ENCODE measurements at places on chromosomes 4 and X. TPM values are rescaled to one million over a fixed set of nuclear protein-coding genes. Genes with fewer than 3 reads are reported as not detected.

GRCh38 chrX:5388087-5388486 lies 840.6 kb downstream of the NLGN4X start:
- DNase-seq: no peak

The TMPRSS11D gene
- total RNA-seq: not detected

- no peak for DNase-seq
Observed at GRCh38 chr4:26878794-26879391, 18.3 kb downstream of the STIM2 start.

The PPP1R2C gene
- not detected for total RNA-seq

The ARHGAP36 gene
- 0.30 TPM for total RNA-seq

DNA sequence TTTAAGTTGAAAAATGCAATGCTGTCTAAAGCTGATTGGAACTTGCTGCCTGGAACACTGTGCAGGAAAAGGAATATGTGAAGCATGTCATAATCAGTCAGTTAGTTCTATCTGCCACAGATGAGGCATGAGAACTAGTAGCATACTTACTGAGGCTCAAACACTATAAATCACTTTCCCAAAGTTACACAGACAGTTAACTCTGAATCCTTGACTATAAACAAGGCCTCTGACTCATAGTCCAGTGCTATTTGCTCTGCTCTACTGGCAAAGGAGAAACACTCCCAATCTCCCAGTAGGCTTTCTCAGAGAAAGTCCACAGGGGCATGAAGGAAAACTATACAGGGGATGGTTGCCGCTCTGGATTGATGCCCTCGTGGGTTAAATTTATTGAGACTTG lies 2078.4 kb upstream of the TENM3 start:
- DNase-seq: no peak

The TMEM156 gene
- not detected for total RNA-seq

DNA sequence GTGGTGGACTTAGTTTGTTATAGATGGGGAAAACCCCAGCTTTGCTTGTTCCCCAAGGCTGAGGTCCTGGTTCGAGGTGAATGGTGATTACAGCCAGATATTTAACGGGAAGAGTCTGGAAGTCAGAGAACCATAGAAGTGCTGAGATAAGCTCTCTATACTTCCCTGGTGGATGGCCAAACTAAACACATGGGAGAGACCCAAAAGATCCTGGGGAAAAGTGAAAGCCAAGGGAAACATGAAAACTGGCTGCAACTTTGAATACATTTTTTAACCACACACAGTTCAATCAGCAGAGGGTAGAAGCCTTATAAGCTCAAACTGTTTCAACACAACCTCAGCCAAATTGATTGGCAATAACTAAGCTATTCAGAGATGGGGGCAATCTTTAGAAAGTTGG lies 29.3 kb upstream of the SRPX start:
- no peak for DNase-seq

DNA sequence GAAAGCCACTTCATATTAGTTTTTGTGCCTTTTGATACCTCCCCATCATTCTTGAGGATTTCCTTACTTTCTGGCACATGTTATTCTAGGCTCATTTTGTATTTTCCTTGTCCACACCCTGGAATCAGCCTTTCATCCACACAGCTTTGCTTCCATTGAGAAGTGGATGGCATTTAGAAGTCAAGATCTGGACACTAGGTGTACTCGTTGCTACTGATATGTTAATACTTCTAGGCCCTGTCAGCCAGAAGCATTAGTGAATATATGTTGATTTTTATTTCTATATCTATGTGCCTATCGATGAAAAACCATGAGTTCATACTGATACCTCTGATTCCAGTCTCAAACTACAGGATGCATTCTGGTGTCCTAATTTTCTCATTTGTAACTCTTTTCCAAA lies 73.2 kb downstream of the ARHGAP24 start:
- no peak for DNase-seq

- peak; percentile 8 for DNase-seq
Observed at GRCh38 chrX:78199851-78200250, 60.4 kb upstream of the TAF9B start.

DNA sequence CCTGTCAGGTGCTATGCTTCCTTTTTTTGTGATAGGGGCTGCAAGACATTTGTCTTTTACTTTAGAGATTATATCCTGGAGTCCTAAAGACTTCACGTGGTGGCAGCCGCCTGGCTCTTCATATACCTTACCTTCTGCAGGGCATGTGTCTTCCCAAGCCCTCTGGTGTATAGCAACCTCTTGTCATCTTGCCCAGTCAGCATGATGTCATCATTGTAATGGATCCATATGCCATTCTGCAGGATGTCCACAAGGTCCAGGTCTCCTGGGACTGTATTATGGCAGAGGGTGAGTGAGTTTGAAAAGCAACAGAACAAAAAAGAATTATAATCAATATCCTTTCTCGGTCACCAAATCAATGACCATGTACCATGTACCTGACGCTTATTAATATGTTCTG lies 82.2 kb upstream of the SCOC start:
- no peak for DNase-seq

The ARHGAP6 gene
- 2.0 TPM for total RNA-seq

GRCh38 chr4:26772096-26772873 lies 88.4 kb upstream of the STIM2 start:
- DNase-seq: no peak
